ENCODE measurements at places on chromosomes 11 and 22.

GRCh38 chr11:134731213-134731961 lies 319.3 kb upstream of the B3GAT1 start:
- DNase-seq, result no peak

DNA sequence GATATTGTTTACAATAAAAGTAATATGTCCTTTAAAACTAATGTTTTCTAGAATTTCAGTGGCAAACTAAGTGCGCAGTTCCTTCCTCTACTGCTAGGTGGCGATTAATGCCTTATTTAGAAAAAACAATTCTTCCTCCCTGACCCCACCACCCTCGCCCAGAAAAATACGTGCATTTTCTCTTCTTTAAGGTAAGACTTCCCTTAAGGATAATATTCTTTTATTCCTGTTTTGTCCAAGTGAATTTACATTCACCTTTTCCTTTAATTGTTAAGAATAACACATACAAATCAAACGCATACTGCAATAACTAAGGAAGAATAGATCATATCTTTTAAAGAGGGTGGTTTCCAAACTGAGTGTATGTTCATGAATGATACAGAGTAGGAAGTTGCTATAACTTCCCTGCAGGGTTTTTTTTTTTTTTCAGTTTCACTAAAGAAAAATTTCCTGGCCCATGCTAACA lies 17.0 kb upstream of the PSMA1 start:
- DNase-seq, result no peak

DNA sequence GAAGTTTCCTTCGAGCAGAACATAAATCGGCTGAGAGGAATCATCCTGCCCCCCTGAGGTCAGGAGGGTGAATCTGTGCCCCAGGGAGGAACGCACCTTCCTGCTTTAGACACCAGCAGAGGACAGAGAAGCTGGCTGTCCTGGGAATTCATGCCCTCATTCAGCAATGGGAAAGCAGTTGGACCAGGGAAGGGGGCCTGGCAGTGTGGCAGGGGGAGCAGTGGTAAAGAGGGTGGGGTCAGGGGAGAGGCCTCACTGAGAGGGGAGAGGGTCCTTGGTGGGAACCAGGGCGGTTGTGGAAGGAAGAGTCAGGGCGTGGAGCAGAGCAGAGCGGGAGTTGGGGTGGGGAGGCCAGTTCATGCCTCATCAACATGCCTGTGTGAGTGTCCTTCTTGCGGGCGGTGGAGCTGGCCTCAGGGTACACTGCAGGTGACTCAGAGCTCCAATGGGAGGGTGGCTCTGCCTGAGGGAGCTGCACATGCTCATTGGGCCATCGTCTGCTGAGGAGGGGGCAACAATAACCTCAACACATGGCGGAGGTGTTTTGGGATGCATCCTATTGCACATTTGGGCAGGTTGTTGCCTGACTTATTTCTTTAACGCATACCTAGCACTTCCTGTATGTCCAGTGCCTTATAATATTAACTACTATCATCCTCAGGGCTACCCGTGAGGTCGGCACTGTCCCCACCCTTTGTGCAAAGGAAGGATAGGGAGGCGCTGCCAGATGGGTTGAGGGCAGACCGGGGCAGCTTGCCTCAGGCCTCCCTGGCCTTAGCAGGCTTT lies 23.2 kb downstream of the MED15 start:
- no peak for DNase-seq

DNA sequence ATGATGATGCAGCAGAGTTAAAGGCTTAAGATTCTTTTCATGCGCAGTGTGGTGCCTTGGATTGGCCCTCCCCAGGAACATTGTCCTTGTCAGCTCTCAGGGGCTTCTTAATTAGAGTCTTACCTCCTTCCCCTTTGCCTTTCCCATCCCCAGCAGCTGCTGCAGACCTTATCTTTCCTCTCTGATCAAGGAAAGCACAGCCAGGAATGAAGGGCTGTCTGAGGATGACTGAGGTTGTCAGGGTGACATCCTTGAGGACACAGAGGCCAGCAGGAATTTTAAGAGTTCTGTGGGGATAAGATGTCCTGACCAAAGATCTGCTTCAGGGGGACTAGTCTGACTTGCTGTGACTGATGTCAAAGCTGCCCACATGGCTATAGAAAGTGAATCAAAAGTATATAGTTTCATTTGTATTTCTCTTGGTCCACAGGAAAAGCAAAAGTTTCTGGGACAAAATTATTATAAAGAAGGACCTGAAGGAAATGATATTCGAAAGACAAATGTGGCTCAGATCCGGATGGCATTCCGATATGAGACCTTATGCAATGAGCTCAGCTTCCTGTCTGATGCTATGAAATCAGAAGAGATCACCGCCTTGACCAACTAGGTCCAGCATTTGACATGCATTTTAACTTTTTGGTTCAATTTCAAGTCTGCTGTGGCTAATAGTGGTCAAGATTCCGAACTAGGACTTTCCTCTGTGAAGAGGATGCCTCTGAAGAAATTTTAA lies 35.5 kb downstream of the RNF141 start:
- no peak for DNase-seq

DNA sequence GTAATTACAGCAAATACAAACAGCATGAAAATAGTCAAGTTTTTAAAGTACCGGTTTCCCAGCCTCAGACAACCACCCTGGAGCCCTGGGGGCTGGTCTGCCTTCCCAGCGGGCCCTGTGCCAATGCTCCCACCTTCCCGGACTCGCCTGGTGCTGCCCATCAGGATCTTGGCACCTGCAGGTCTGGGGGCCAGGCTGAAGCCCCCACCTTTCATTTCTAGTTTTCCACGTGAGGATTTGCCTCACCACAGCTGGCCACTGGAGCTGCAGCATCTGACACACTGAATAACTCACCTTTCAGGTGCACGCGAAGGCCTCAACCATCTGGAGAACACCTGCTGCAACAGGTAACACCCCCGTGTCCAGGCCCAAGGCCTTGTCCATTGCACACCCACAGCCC lies 108.7 kb upstream of the THY1 start:
- no peak for DNase-seq

DNA sequence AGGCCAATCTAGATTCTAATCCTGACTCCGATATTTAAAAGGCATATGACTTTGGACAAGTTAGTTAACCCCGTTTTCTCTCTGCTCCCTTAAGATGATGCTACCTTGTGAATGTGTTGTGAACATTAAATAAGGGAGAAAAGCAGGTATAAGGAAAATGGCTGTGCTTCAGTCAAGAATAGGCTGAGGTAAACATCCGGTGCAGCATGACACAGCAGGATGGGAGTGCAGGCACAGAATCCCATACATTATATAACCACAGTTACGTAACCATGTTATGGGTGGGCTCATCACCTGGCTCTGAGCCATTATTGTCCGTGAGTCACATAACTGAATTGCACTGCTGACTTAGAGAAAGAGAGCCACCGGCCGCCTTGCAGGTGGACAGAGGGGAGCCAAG lies 382.2 kb upstream of the ANO5 start:
- no peak for DNase-seq

DNA sequence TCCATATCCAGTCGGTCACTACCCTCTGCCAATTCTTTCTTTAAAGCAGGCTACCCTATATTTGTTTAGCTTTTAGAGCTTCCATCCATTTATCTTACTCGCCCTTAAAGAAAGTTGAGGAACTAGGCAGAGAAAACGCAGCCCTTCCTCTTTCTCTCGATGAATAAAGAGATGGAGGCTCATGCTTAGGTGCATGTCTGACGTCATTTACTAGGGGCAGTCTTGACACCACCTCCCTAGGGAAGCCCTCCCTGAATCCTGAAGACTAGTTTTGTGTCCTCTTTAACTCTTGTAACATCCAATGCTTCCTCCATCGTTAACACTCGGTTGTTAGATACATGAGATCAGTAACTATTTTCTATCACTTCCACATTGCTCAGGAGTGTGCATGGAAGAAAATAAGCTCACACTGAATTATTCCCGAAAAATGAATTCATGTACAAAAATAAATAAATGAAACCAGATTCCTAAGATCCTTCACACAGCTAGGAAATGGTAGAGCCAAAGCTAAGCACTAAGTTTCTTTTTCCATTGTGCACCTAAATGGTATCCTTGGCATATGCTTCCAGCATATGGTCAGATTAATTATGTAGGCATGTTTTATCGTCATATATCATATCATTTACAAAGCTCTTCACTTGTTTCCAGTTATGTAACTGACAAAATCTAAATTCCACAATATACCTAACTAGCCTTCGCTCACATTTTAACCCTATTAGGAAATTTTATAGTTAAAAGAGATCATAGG lies 291.2 kb downstream of the OPCML start:
- DNase-seq, result no peak

GRCh38 chr22:48640890-48641841 lies 1186.5 kb downstream of the BRD1 start:
- DNase-seq, result no peak

GRCh38 chr11:47328449-47329390 lies 23.8 kb downstream of the MYBPC3 start:
- DNase-seq, result no peak

DNA sequence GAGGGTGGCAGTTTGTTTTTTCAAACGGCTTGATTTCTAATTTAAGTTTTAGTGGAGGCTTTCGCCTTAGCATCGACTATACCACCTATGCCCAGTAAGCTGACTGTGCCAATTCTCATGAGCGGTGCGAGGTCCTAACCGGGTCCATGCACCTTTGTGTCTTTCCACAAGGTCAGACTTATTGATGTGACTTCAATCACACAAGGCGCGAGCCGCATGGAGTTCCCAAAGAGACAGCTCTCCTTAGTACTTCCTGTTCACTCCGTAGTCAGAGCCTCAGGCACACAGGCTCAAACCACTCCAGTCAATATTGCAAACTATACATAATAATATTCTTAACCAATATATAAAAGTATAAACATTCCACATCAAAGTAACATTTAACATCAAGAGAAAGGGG lies 18.2 kb downstream of the ST14 start:
- no peak for DNase-seq

DNA sequence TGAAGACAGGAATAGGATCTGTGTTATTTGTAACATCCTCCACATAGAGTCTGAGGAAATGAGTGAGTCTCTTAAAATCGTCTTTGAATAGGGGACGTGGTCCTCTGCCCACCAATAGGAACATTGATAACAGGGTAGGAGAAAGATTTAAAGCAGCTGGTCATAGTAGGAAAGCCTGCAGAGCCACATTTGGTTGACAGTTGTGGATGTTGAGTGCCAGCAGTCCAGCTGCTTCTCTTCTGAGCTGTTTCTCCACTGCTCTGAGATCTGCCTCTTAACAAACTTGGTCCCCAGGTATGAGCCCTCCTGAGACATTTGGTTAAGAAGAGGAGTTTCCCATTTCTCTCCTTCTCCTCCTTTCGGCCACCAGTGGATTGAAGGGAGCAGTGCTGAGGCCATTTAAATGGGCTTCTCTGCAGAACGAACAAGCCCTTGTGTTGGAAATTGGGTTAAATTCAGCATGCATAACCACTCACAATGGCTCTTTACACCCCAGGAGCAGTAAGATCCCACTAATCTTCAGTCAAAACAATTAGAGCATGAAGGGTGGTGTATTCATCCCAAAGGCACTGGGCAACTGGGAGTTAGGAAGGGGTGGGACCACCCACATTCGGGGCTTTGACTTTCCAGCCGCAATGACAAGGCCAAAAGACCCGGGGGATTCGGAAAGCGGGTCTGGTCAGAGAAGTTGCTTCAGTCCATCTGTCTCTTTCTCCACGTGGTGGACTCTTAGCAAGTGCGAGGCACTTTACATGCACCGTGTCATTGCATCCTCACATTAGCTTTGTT lies 32.3 kb downstream of the MIAT start:
- no peak for DNase-seq

DNA sequence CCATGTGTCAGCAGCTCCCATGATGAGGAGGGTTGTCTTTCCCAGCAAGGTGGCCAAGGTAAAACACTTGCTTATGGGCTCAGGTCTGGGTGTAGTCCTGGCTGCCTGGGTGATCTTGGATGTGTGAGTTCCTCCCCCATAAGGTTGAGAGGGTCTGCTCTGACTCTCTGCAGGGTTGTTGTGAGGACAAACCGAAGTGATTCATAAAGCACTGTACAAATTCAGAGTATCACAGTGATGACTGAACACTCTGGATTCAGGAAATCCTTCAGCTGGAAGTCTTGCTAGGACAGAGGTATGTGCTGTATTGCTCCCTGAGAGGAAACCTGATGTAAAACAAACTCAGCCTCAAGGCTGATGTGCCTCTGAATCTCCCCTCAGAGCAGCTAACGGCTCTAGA lies 220.9 kb upstream of the PITPNB start:
- peak; percentile 82 for DNase-seq

DNA sequence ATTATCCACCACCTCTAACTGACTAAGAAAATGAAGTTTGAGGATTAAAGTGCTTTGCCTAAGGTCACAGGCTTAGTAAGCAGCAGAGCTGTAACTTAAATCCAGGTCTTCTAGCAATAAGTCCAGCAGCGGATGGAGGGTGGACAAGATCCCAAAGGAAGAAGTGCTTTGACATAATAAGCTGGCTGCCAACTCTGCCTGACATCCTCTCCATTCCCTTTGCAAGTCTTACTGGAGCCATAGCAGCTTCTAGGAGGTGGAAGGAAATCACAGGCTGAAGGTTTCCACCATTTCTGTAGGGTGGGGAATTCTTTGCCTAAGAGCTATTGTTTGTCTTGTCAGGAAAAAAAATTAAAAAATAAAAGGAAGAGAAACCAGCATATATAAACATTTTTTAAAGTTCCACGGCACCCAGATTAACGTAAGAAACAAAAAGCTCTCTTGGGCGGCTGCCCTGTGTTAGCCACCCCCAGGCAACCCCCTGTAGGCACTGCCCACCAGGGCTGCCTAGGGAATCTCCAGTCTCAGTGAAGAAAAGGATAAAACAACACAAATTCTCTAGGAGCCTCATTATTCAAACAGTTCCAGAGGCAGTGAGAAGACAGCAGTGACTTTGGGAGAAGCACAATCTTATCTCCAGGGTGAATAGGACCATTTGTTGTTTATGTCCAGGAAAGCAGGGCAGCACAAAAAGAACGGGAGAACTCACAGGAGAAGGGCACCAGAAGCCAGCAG lies 380.8 kb upstream of the CADM1 start:
- DNase-seq, result no peak

DNA sequence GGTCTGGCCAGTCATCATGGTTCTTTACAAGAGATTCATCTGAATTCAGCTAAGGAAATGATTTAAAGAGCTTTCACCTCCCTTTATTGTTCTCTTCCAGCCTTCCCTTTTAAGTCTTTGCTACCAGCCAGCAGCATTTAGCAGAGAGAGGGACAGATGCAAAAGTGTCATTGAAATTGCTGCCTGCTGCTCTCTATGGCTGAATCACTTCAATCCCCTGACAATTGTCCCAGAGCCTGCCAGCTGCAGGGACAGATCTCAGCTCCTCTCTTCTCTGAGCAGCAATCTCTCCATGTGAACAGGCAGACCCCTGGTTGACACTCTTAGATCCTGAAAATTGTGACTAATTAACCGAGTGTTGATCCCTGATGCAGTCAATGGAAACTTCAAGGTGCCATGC lies 816.9 kb upstream of the CCDC90B start:
- DNase-seq, result no peak

Measured in fibroblast of skin of left quadriceps (primary cell).